Left renal cortex interstitium (tissue), 4 donors: ENCODE measurements at places on chromosomes 7 and 10. TPM values are rescaled to one million over a fixed set of nuclear protein-coding genes. Genes with fewer than 3 reads are reported as not detected.

The ABCB1 gene
- polyA plus RNA-seq, result 21.1 TPM

The GPR158 gene
- polyA plus RNA-seq, result 0.30 TPM

The LRIT1 gene
- polyA plus RNA-seq, result not detected

The ZNF800 gene
- 19.0 TPM for polyA plus RNA-seq

The AGR2 gene
- polyA plus RNA-seq, result 60.7 TPM

The ZNF425 gene
- polyA plus RNA-seq, result 5.7 TPM

The AMZ1 gene
- 0.17 TPM for polyA plus RNA-seq

The FKBP6 gene
- polyA plus RNA-seq, result not detected

The BCAP29 gene
- polyA plus RNA-seq, result 48.3 TPM

The RTKN2 gene
- 13.2 TPM for polyA plus RNA-seq

The MGAM2 gene
- 0.68 TPM for polyA plus RNA-seq

The LRRC4 gene
- 7.0 TPM for polyA plus RNA-seq

The JAKMIP3 gene
- polyA plus RNA-seq, result 0.17 TPM

The CHCHD2 gene
- 360 TPM for polyA plus RNA-seq

The CYP3A4 gene
- polyA plus RNA-seq, result 0.27 TPM

The FANK1 gene
- 8.0 TPM for polyA plus RNA-seq

The MMD2 gene
- polyA plus RNA-seq, result 0.13 TPM

The ASIC3 gene
- polyA plus RNA-seq, result 3.6 TPM

The HMX2 gene
- 1.4 TPM for polyA plus RNA-seq

The ASZ1 gene
- polyA plus RNA-seq, result 0.06 TPM

The EN2 gene
- polyA plus RNA-seq, result 0.24 TPM

The SMO gene
- 108 TPM for polyA plus RNA-seq

The VAX1 gene
- not detected for polyA plus RNA-seq

The CHN2 gene
- 19.0 TPM for polyA plus RNA-seq

The RPEL1 gene
- 0.10 TPM for polyA plus RNA-seq

The MEOX2 gene
- polyA plus RNA-seq, result 2.3 TPM

The NUP42 gene
- polyA plus RNA-seq, result 53.2 TPM

The FRA10AC1 gene
- 35.9 TPM for polyA plus RNA-seq

The FAM25C gene
- polyA plus RNA-seq, result not detected

The WASL gene
- polyA plus RNA-seq, result 77.9 TPM

The GRM3 gene
- polyA plus RNA-seq, result 0.16 TPM

The GIMAP2 gene
- polyA plus RNA-seq, result 8.7 TPM

The FAM25A gene
- not detected for polyA plus RNA-seq

The LHPP gene
- 26.4 TPM for polyA plus RNA-seq

The PBLD gene
- 77.9 TPM for polyA plus RNA-seq

The EGR2 gene
- 0.83 TPM for polyA plus RNA-seq

The HYAL4 gene
- 0.08 TPM for polyA plus RNA-seq

The ELAPOR2 gene
- polyA plus RNA-seq, result 5.9 TPM

The VWA2 gene
- polyA plus RNA-seq, result 2.0 TPM

The CAMK2B gene
- polyA plus RNA-seq, result 2.4 TPM

The MYL10 gene
- polyA plus RNA-seq, result 0.30 TPM

The KEL gene
- 1.6 TPM for polyA plus RNA-seq

The OR2A7 gene
- 7.6 TPM for polyA plus RNA-seq

The LBX1 gene
- not detected for polyA plus RNA-seq

The CRYGN gene
- 1.9 TPM for polyA plus RNA-seq

The CHAT gene
- not detected for polyA plus RNA-seq
